ENCODE measurements at places on chromosomes 11 and 22. TPM values are rescaled to one million over a fixed set of nuclear protein-coding genes. Genes with fewer than 3 reads are reported as not detected.

APLNR gene
- polyA plus RNA-seq: not detected

MAP6 gene
- polyA plus RNA-seq: 16.7 TPM

- DNase-seq: no peak
Observed at GRCh38 chr11:124919898-124920297, 848 bp downstream of the HEPN1 start.

DNA sequence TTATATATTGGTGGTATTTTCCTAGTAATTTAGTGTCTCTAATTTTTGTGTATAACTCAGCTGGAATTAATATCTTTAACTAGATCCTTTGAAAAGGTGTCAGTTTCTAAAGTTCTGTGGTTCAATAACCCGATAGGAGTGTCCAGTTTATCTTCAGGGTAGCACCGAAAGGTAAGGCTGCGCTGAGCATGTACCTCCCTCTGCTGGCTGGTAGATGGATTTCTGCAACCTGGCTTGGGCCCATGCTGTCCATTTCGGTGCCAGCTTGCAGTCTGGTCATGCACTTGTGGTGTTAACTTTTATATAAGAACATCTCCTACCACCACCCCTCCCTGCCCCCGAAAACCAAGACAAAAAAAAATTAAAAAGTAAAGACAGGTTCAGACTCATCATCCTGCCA lies 24.7 kb downstream of the EXT2 start:
- DNase-seq: no peak

- DNase-seq: no peak
Observed at GRCh38 chr22:17774926-17775685, 837 bp upstream of the BID start.

All from aorta (tissue), 5 donors.